ENCODE measurements at places on chromosomes 4 and X.

- DNase-seq = no peak
These were observed 216.5 kb downstream of the MID1IP1 start for GRCh38 chrX:39017716-39018115.

GRCh38 chr4:17932041-17932440 is 89.5 kb downstream of the LCORL start:
- DNase-seq = no peak

DNA sequence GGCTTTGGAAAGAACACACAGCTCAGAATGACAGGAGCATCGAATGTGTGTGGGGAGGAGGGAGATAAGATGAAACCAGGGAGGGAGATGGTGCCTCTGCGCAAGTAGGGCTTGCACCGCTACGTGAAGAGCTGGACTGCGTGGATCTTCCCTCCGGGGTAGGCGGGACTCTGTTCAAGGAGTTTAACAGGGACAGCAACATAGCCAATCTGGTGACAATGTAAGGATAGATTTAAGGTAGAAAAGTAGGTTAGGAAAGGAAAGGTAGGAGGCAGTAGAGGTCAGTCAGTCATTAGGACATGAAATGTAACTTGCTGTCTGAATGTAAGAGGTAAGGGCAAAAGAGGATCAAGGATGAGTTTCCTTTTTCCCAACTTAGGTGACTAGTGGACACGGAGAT is 152.5 kb downstream of the DCTD start:
- DNase-seq = no peak

- DNase-seq = no peak
These were observed 17.2 kb downstream of the GPR174 start for GRCh38 chrX:79161655-79162054.

- DNase-seq = no peak
These were observed 12.4 kb downstream of the PLP1 start for GRCh38 chrX:103789004-103789403.

DNA sequence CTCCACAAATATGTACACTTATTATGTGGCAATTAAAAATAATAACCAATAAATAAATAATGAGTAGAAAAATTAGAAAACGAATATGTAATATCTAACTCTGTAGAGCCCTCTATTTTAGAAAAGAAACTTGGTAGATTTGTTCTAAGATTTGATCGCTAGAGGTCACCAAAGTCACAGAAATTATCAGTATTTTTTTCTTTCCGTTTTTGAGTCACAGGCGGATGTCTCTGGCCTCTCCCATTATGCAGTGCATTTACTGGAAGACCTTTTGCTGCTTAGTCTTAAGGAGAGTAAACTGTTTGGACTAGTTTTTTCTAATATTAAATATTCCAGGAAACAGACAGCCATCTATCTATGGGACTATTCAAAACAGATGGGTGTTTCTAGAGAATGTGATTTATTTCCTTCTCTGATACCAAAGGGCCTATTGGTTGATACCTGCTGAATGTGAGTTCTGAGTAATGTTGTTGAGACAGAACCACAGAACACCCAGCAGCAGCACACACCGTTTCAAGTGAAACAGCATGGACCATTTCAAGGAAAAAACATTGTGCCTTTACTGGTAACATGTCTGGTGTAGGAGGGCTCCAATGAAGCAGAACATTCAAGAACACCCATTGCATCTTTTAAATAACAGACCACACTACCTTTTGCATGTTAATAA is 34.0 kb upstream of the GYPA start:
- DNase-seq = peak; percentile 4

- no peak for DNase-seq
These were observed 504.9 kb downstream of the RAPGEF2 start for GRCh38 chr4:159607809-159608208.

GRCh38 chrX:112820364-112821268 is 20.0 kb downstream of the AMOT start:
- DNase-seq = no peak

GRCh38 chr4:167509551-167509950 is 275.3 kb upstream of the SPOCK3 start:
- no peak for DNase-seq

- no peak for DNase-seq
These were observed 67.4 kb downstream of the ENPP6 start for GRCh38 chr4:184150102-184150839.

GRCh38 chr4:160772668-160773067 is 1391.1 kb downstream of the FSTL5 start:
- no peak for DNase-seq

DNA sequence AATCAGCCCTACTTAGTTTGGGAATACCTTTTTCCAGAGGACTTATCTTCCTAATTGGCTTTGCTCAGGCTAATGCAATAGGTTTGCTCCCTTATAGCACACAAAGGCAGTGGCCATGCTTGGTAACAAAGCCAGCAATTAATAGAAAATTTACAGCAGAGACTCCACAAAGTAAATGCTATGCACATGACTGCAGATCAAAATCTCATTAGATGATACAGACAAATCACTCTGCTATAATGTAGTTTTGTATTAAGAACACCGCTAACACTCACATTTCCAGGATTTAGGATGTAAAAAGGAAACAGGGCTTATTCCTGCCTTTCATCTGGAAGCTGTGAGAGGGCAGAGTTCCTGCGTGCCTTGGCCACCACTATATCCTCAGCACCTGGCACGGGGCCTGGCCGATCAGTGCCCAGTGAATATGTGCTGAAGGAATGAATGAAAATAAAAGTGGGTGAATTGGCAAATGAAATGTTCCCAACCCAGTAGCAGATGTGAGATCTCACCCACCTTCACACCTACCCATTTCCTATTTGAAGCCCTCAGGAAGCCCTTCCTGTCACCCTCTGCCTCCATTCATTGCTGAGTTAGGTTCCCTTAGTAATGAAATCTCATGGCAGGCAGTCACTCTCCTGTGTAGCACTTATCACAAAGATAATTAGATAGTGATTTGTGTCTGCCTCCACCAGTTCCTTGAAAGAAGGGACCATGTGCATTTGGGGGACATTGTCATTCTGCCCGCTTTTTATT is 5.1 kb downstream of the SEPTIN6 start:
- no peak for DNase-seq

GRCh38 chr4:4647041-4647440 is 105.2 kb upstream of the STX18 start:
- no peak for DNase-seq

DNA sequence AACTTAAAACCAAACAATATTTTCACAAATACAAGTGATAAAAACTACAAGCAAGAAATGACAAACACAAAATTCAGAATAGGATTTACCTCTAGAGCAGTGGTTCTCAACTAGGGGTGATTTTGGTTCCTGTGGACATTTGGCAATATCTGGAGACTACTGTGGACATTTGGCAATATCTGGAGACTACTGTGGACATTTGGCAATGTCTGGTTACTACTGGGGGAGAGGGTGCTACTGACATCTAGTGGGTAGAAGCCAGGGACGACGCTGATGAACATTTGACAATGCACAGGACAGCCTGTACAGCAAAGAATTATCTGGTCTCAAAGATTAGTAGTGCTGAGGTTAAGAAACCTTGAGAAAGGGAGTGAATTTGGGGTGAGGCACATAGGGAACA is 169.8 kb downstream of the CLCN4 start:
- no peak for DNase-seq

- no peak for DNase-seq
These were observed 125.5 kb downstream of the IL15 start for GRCh38 chr4:141761926-141762325.

- no peak for DNase-seq
These were observed 68.7 kb downstream of the CXXC4 start for GRCh38 chr4:104425948-104426347.

GRCh38 chr4:26821677-26822503 is 38.8 kb upstream of the STIM2 start:
- DNase-seq = no peak

DNA sequence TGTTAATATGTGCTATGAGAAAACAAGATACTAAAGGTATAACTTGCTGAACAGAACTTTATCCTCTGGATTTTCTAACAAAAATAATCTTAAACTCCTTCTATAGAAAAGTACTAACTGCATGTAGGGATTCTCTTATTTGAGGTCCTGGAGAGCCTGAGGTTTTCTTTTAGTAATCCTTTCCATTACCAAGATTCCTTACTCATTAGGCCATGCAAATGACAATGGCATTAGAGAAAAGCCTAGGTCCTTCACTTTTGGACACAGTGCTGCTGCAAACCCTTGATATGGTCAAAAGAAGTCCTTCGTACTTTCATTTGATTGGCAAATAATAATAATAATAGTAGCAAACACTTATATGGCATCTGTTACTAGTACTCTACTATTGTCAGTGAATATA is 3.2 kb downstream of the MMRN1 start:
- no peak for DNase-seq

DNA sequence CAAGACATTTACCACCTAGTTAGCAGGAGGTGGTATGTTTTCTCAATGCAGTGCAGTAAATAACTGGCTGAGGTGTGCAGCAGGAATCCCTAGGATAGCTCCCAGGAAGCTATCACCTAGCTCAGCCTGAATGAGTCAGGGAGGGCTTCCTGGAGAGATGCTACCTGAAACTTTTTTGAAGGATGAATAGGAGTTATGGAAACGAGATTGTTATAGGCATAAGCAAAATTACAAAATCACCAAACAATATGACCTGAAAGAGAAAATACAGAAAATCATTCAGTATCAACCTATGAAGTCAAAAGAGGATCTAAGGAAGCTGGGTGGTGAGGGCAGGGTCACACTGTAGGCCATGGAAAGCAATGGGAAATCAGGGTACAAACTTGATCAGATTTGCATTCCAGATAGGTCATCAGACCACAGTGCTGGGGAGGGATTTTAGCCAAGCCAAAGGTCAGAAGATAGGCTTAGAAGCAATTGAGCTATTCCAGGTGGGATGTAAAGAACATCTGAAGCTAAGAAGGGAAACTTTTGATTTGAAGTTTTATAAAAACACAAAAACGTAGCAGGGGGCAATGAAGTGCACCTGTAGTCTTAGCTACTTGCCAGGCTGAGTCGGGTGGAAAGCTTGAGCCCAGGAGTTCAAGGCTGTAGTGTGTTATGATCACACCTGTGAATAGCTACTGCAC is 11.3 kb downstream of the AREG start:
- no peak for DNase-seq

- DNase-seq = no peak
These were observed 24.9 kb downstream of the DCUN1D4 start for GRCh38 chr4:51867689-51868448.

DNA sequence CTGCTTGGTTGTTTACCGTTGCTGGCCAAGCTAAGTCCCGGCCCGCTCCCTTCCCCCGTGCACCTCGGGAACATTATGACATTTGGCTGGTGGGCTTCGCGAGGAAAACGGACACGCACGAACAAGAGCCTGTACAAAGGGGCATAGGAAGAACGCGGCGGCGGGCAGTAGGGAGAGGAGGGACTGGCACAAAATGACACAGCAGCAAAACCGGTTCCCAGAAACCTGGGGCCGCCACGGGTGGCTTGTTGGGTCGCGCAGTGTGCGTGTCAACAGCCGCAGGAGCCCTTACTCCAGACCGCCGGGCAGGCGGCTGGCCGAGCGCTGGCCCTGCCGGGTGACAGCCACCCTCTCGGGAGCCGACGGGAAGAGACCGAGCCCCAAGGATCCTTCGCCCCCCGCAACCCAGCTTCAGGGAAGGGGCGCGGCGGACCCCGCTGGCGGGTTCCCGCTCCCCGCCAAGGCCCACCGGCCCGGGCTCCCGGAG is 1.6 kb upstream of the LIN54 start:
- DNase-seq = peak; percentile 9

DNA sequence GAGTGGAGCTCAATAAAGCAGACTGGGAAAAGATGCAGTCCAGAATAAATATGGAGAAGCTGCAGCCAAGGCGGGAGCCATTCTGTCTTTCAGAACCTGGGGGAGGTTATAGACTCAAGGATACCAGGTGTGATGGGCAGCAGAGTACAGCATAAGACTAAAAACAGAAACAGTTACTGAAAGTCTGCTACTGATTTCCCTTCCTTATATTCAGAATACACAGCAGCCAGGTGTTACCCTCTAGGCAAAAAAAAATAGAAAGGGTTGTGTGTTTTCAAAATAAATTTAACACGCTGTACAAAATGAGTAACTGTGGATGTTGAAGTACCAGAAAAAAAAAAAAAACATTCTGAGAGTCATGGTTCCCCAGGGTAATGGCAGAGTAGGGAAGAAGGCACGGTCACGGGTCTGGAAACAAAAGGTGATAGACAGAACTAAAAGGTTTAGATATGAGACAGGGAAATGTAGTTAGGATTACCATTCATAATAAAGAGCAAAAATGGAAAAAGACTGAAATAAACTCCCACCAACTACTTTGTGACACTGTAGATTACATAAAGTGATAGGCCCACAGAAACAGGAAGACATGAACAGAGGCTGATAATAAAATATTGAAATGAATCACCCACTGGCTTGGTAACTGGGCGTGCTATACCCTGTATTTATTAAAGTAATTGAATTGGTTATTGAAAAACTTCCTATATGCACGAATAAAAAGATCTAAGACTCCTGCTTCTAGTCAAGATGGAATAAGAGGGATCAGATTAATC is 10.8 kb upstream of the HHIP start:
- no peak for DNase-seq
